ENCODE measurements at places on chromosomes 4 and X.

GRCh38 chrX:10453945-10454344 lies 166.4 kb downstream of the MID1 start:
- DNase-seq, result no peak

- DNase-seq, result peak; percentile 55
Measured at GRCh38 chr4:62324215-62324614, 1124.1 kb downstream of the ADGRL3 start.

GRCh38 chrX:121641560-121641959 lies 594.1 kb downstream of the GLUD2 start:
- DNase-seq, result peak; percentile 18

DNA sequence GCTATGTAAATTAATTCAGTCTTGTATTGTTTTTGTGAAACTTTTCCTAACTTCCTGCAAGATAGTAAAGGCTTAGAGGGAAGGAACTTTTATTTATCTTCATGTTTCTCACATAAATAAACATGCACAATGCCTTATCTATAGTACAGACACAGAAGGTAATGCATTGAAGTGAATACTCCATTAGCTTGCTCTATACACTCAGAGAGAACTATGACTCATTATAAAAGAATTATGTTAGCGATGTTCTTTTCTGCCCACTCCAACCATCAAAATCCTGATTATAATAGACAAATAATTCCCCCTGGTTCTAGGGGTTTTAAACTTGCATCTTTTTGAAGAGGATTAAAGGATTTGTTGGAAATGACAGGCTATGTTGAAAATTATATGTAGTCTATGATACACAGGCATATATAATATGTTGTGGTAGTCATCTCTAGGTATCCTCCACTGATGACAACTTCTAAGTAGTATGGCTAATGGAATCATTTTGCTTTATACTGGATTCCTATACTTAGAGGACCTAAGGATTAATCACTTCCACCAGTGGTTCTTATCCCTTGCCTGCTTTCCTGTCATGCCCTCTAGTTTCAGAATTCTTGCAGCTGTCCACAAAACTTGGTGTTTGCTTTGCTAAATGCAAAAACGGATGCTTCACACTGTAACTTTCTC lies 115.7 kb downstream of the NDST4 start:
- DNase-seq, result peak; percentile 0

- peak; percentile 3 for DNase-seq
Measured at GRCh38 chr4:146134761-146135445, 40.6 kb upstream of the LSM6 start.

GRCh38 chr4:52005604-52006273 lies 14.4 kb downstream of the LRRC66 start:
- DNase-seq, result no peak

GRCh38 chrX:19272452-19272851 lies 71.3 kb upstream of the PDHA1 start:
- DNase-seq, result peak; percentile 0

- DNase-seq, result peak; percentile 84
Measured at GRCh38 chrX:129663171-129663570, 8.4 kb upstream of the APLN start.

- DNase-seq, result no peak
Measured at GRCh38 chrX:131216828-131217227, 72.3 kb downstream of the IGSF1 start.

DNA sequence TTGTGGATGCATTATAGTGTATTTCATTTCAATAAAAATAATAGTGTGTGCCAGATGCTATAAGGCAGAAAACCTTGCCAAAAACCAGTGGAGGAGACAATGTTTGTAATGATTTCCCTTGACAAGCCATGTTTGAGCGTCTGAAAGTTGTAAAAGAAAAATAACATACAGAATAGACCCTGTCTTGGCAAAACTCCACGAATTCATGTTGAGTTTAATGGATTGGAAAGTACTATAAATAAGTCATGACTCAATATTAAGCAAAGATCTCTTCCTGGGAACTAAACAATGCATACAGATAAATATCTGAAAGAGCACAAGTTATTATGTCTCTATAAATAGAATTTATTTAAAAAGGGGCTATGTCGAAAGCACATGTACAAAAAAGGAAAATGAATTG lies 543.5 kb downstream of the GABRG1 start:
- DNase-seq, result peak; percentile 1

- peak; percentile 0 for DNase-seq
Measured at GRCh38 chrX:149877636-149878035, 3.3 kb upstream of the MAGEA8 start.

DNA sequence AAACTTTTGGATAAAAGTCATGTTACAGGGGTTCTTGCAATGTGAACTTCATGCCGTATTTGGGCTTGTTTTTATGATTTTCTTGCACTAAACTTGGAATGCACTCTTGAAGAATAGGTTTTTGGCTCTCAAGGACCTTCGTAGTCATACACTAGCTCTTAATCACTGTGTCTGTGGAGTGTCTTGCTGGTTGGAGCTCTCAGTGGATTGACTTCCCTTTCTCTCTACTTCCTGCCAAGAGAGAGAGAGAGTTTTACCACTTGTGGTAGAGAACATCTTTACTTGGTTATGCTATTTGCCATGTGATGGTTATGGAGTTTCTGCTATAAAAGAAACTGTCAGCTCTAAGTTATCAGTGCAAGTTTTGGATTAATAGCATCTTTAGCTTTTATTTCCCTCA lies 112.4 kb downstream of the BMPR1B start:
- no peak for DNase-seq

DNA sequence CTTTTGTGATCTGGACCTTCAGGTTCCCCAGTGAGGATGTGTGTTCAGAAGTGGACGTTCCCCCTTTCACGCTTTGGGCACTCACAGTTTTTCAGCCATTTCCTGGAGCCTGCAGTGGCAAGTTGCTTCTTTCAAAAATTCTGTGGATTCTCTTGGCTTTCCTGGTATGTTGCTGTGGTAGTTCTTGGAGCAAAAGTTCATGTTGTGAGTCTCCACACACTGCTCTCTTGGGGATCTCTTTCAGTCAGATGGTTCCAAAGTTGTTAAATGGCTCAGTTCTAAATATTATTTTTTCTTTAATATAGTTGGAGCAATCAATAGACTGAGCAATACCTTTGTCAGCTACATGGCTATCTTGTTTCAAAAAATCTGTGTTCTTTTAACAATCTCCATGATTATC lies 28.5 kb upstream of the BANK1 start:
- DNase-seq, result no peak

DNA sequence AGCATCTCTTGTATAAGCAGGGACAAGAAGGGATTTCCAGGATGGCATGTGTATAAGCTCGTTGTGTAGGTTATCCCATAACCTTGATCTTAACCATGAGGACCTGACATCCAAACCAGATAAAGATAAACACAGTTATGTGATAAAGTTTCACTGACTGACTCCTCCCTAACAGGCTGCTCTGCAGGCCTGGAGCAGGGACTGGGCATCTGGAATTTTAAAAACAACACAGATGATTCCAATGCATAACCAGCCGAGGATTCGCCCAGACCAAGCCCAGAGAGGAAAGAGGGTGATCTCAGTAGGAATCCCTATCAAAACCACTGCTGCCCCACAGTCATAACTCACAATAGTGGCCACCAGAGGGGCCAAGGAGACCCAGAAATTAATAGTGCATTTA lies 22.7 kb downstream of the KLF3 start:
- no peak for DNase-seq

DNA sequence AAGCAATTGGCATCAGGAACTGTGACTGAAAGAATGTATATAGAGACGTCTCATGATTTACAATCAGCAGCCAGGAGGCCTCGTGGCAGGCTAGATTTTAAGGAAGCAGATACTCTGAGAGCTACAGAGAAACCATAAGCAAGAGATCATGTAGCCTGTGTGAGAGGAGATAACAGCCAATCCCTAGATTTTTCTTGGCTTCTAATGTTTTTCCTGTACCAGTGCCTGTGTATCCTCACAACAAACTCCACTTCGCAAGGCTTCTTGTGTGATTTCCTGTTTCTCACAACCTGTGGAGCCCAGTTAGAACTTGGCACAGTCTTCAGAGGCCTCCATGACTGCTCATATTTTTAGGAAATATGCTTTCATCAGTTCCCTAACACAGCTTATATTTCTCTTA lies 147.9 kb downstream of the PTCHD1 start:
- DNase-seq, result no peak

DNA sequence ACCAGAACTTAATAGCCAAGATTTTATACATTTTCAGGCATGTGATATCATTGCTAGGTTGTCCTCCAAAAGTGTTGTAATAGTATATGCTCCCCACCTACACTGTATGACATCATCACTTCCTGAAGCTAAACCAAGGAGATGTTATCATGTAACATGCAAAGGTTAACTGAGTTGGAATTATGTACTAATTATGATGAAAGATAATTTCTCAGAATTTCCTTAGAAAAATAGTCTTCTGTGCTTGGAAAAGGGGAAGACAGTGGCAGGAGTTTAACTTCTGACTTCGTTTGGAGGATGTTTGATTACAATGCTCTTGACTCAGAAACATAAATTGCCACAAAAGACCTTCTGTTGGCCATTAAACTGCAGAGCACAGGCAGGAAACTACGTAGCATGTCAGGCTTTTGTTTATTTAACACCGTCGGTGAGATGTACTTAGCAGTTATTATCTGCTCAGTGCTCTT lies 83.6 kb upstream of the GUCY1A1 start:
- DNase-seq, result peak; percentile 89

DNA sequence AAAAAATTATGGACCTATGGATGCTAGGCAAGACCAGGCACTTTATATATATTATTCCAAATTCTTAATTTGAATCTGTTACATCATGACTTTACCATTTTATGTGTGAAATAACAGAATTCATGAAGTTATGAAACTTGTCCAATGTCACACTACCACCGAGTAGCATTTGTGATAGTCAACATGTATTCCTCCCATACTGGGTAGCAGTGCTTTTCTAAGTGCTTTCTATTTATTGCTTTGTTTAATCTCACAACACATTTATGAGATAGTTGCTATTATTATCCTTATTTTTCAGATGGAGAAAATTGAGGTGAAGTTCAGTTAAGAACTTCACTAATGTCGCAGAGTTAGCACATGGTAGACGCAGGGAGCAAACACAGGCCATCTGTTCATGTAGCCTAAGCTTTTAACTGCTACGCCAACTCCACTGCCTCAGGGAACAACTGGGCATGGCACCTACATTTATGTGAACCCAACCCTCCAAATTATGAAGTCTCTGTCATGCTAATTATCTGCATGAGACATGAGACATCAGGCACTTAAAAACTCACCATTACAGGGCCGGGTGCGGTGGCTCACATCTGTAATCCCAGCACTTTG lies 20.8 kb downstream of the GUCY1A1 start:
- no peak for DNase-seq

- no peak for DNase-seq
Measured at GRCh38 chrX:68433981-68434299, 645 bp upstream of the OPHN1 start.

DNA sequence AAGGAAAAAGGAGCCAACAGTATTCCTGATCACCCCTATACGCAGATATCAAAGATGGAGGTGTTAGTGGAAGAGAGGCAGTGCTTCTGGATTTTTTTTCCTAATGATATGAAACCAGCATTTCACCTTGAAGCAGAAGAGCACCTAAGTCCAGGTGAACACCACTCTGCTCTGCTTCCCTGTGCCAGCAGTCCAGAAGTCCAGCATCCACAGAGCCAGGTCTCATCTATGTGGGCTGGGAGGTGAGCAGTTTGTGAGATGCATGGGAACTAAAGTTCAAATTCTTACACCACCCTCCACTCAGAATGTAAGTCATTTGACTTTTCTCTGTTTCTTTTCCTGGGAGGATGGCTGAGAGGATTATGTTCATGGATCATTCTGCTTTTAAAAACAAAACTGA lies 202.6 kb downstream of the RELL1 start:
- DNase-seq, result no peak

GRCh38 chrX:134002921-134003615 lies 17.7 kb upstream of the GPC3 start:
- no peak for DNase-seq

DNA sequence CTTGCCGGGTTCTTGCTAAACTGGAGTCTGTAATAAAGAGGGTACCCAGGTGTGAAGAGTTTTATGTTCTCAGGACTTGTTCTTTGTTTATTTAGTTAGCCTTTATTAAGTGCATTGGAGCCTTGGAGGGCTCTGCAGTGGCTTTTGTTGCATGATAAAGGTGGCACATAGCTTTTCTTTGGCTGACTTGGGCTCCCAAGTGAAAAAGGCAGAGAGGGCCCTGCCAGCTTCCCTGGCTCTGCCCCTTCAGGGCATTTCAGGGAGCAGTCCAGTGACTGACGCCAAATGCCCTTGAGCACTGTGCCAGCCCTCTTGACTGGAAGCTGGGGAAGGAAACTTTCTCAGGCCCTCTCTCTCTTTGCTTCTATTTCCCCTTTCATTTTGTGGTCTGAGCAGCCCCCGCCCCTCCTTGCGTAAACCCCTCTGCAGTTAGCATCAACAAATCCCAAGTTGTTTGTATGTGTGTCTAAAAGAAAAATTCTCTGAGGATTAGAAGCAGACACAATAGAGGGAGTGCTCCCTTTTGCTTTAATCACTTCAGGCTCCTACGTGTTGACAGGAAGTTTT lies 152.2 kb downstream of the NHS start:
- DNase-seq, result peak; percentile 16

DNA sequence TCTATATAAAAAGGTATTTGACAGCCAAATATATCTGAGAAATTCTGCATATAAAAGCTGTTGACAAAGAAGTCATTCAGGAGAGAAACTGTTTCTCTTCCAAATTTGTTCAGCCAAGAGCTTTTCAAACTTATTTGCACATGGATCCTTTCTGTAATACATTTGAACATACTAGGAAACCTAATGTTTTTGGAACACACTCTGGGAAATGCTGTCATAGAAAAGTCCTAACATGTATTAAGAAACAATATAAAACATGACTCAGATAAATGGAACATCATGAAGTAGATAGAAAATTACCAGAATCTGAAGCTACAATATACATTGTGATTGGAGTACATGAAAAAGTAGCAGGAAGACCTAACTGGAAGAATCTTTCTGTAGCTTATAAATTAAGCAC lies 781.5 kb upstream of the EPHA5 start:
- peak; percentile 15 for DNase-seq

DNA sequence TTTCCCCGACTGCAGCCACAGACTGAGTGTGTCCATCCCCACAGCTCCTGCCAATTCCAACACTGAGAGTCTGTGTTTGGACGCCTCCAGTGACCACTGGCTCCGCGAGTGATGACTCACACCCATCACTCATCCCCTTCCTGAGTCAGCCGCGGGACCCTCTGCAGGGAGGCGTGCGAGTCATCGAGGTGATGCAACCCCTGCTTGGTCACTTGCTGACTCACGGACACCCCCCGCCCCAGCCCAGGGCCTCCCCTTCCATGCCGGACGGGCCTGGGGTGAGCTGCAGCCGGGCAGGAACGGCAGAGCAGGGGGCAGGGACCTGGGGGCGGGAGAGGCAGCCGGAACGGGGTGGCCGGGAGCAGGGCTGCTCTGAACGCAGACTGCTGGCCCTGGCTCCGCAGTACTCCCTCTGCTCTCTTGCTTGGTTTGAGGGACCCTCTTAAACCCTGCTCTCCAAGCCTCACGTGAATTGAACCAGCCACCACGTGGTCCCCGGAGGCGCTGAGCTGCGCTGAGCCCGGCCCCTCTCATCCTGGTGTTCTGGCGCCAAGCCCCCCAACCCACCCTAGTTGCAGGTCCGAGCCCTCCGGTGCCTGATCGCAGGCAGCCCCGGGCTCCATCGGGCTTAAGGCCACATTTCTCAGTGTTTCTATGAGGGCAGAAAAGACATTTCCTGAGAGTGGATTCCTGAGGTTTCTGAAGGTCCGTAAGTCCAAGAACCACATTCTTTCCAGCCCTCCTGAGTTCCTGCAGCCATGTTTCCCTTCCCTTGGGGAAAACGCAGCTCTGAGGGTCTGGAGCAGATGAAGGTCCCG lies 32.4 kb downstream of the FGFRL1 start:
- peak; percentile 99 for DNase-seq
